ENCODE measurements at places on chromosomes 12 and 14.
A peak's percentile ranks its signal among the peaks of the same experiment; 100 is the strongest.

GRCh38 chr14:101497684-101498525, 63.4 kb upstream of the DIO3 start:
- no peak for DNase-seq

DNA sequence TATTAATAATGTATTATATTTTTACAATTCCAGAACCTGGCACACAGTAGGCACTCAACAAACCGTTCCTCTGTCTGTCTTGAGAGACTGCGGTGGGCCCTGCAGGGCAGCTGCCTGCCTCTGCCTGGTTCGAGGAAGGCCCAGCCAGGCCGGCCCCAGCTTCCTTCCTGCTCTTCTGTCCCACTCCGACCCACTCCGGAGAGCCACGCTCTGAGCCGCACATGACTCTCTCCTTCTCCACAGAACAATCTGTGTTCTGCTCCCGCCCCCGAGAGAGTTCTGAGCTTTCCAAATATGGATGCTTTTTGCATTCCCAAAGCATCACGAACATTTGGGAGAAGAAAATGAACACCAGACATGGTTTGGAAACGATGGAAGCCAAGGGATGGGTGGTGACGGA, 57.3 kb downstream of the TTC7B start:
- DNase-seq, result peak; percentile 69

DNA sequence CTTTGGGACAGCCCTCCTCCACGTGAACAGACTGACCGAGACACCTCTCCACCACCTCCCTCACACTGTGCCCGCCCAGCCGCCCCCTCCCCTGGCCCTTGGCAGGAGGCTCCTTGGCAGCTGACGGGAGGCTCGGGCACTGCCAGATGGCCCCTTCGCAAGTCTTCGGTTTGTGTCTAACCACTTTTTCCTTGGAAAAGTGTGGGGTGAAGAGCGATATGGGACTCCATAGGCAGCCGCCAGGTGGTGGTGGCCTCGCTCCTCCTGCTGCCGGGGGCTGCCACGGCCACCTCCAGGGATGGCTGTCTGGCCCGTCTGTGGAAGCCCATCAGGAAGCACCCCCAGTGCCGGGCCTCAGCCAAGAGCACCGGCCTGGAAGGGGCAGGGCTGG, 58.7 kb downstream of the LRCOL1 start:
- DNase-seq, result no peak

DNA sequence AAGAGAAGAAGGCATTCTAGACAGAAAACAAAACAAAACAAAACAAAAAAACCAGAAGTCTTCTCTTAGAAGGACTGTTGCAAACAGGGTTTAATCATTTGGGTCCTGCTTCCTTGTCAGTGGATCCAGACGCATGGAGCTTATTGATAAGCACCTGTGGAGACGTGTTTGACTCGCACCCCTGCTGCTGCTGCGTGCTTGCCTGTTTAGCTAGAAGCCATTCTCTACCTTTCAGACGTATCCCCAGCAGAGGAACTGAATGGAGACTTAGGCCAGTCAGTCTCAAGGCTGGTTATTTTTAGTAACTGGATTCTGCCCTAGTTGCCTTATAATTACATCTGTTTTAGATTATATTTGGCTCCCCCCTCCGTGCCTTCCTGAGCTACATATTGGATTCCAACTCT, 186.1 kb upstream of the EEA1 start:
- peak; percentile 77 for DNase-seq

DNA sequence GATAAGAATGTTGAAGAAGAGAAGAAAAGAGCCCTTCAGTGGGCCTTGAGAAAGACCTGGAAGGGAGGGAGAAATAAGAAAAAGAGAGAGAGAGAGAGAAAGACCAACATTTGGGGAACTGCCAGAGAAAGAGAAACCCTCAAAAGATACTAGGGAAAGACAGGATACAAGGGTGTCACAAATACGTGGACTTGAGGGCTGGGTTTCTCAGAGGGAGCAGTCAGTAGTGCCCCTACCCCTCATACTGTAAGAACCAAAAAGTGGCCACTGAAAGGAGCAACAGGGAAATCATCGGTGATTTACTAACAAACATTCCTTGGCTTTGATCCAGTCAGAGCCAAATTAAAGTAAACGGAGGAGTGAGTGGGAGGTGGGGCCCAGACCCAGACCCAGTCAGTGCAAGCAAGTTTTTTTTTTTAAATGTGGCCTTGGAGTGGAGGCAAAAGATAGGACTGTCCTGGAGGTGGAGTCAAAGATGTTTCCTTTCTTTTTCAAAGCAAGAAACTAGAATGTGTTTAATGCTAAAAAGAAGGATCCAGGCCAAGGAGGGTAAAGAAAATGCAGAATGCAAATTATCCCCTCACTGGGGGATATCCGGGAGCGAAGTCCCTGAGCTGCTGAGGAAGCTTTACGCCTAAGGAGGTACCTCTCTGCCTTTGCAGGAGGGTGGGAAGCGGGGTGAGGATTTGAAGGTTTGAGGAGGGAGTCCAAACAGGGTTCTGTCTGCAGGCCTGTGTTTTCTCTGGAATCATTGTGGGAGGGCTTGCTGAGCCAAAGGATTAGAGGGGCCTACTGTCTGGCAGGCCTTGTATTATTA, 143.5 kb upstream of the AMIGO2 start:
- DNase-seq, result no peak

- DNase-seq, result no peak
Observed at GRCh38 chr14:39016733-39017095, 86.3 kb downstream of the SEC23A start.

DNA sequence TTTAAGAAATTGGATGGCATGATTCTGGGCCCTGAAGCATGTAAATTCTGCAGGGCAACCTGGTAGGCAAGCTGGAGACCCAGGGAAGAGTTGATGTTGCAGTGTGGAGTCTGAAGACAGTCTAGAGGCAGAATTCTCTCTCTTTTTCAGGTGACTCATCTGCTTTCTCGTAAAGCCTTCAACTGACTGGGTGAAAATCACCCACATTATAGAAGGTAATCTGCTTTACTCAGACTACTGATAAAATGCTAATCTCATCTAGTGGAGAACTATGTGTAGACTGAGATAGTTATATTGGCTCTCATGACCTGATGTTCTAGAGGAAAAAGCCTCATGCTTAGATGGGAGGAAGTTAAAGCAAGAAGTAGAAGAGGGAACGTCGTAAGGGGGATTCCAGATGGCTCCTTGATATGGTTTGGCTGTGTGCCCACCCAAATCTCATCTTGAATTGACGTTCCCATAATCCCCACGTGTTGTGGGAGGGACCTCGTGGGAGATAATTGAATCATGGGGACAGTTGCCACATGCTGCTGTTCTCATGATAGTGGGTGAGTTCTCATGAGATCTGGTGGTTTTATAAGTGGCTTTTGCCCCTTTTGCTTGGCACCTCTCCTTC, 723.8 kb downstream of the BCL11B start:
- DNase-seq, result no peak

GRCh38 chr14:71235875-71236274, 328.6 kb downstream of the PCNX1 start:
- peak; percentile 44 for DNase-seq

- no peak for DNase-seq
Observed at GRCh38 chr14:95211721-95212504, 54.6 kb upstream of the DICER1 start.

DNA sequence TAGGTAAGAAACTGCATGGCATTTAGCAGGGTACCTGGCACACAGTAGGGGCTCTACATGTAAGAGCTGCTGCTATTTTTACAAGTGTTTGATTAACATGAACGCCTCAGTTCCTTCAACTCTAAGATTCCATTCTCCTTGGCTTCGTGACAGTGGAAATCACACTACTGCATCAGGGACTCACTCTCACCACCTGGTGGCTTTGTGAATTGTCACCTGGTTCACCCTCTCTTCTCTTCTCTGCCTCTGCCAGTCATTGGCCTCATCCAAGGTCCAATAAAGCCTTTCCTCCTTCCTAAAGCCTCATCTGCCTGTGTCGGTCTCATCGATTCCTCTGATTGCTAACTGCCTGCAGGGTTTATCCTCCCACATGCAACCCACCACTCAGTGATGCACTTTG, 476.4 kb downstream of the VRK1 start:
- no peak for DNase-seq

DNA sequence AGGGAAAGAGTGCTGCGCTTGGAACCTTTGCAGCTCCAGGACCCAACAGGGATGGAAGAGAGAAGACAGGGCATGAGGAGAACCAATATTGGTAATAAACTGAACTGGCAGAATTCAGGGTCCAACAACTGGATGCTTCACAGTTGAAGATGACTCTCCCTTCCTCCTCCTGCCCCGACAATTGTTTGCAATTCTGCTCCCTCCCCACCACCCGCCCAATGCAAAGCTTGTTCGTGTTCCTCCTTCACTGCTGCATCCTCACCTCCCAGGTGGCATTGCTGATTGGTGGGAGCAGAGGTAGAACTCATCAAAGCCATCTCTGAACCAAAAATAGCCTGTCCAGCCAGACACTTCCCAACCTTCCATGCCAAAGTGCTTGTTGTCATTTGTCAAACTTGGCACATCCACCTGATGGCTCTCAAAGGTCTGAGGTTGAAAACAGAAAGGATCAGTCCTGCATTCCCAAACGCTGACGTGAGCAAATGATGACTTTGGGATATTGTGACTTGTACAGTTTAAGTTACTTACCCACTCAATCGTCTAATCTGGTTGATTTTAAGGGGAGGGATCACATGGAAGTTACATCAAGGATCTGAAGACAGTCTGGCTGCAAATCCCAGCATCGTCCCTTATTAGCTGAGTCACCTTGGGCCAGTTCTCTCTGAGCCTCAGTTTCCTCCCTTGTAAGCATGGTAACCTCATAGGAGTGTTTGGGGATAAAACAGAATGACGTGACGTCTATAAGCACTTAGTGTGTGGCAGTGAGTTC, 242.6 kb upstream of the CRY1 start:
- no peak for DNase-seq

- DNase-seq, result no peak
Observed at GRCh38 chr12:20596061-20596460, 99.1 kb upstream of the SLCO1C1 start.

GRCh38 chr12:121536899-121537813, 43.7 kb downstream of the KDM2B start:
- peak; percentile 27 for DNase-seq

DNA sequence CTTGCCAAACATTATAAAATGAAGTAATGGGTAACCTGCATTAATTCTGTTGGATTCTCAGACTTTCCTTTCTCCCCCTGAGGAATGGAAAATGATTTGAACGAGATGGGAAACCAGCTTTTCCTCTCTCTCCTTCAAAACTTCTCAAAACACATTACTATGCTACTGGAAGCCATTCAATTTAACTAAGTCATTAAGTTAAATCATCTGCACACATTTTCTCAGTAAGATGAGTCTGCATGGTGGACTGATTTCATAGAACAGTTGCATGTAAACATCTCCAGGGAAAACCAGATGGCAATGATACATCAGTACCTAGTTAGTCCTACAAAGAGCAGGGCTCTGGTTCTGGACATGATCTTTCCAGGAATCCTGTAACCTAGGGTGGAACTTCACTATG, 59.9 kb downstream of the BMP4 start:
- peak; percentile 62 for DNase-seq

DNA sequence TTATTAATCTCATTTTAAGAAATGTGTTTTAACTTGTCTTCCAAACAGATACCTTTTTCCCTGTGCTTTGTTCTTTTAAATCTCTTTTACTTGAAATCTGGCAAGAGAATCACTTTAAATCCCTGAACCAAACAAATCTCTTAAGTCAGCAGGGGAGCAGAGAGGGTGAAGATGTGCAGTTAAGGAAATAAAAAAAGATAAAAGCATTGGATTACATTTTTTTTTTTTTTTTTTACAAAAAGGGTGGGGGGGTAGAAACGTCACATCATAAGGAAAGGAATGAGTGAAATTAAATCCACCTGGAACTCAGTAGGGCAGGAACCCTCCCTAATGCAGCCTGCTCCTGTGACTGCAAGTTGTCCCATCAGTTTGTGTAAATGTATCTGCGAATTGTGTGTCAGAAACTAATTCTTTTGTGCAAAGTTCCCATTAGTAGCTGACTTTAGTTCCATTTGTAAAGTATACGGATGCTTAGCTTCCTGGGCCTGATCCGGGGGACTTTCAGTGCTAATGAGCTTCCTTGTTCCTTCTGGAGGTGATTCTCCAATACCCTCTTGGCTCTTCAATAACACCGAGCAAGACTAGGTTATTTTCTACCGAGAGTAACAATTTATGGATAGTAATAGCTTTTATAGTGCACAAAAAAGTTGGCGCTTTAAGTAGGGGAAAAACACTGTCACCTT, 1.5 kb downstream of the TTC6 start:
- no peak for DNase-seq

Measured in fibroblast of skin of right quadriceps (primary cell).